ENCODE measurements at places on chromosomes 2 and 18.

DNA sequence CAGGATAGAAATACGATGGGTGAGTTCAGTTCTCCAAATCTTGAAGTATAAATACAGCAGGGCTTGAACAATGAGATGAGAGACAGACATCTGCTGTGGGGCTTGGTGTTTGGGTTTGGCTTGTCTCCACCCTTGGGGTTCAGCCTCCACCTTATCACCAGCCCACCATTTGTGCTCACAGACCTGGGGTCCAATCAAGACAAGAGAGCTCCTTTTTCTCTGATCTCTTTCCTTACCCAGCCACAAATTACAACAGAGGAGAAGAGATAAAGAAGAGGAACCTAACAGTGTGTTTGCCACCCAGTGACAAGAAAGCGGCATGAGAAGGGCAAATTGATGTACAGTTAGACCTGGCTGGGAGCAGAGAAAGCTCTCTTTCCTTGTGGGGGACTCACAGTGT is 204.5 kb upstream of the CXCR4 start:
- no peak overlapping the region for H3K4me3 ChIP-seq
- H3K36me3 ChIP-seq = peaks cover 10% of the 10 kb centered on the region
- H3K27me3 ChIP-seq = peaks cover 2% of the 10 kb centered on the region
- peaks cover 44% of the 10 kb centered on the region for H3K4me1 ChIP-seq

DNA sequence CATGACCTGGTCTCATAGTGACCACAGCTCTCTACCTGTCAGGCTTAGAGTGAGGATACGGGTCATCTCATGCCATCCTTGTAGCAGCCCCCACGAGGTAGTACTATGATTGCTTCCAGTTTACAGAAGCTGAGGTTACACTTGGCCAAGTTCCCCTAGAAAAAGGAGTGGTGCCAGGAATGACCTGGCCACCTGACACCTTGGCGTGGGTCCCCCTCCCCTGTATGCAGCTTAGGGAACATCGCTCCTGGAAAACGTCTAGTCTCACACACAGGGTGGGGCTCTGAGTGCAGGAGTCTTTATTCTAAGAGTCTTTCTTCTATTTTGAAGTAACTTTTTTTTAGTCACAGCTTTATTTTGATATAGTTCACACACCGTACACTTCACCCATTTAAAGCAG is 14.8 kb downstream of the NPPC start:
- no peak overlapping the region for H3K27ac ChIP-seq
- peaks cover 4% of the 10 kb centered on the region for H3K27me3 ChIP-seq
- peaks cover 23% of the 10 kb centered on the region for H3K4me1 ChIP-seq
- no peak overlapping the region for H3K4me3 ChIP-seq
- no peaks in the 10 kb centered on the region for H3K36me3 ChIP-seq

DNA sequence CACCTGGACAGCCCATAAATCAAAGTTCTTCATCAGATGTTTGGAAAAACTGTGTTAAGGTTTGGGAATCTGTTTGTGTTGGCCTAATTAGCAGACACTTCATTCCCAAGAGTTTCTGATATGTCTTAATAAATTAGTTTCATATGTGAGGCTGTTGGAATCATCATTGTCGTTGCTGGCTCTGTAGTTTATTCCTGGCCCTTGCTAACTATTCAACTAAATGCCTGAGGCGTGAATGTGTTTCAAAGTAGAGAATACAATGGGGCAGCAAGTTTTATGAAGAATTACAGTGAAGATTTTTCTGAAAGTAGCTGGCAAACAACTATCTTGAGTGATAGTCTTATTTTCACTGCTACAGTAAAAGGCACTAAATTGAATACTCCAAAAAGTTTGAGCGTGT is 141.1 kb downstream of the PARD3B start:
- no peaks in the 10 kb centered on the region for H3K27me3 ChIP-seq
- H3K27ac ChIP-seq = no peak overlapping the region
- no peak overlapping the region for H3K4me3 ChIP-seq
- no peaks in the 10 kb centered on the region for H3K4me1 ChIP-seq
- no peak for DNase-seq

GRCh38 chr2:66525606-66526005 is 90.7 kb downstream of the MEIS1 start:
- no peak for DNase-seq
- H3K4me3 ChIP-seq = no peak overlapping the region
- no peaks in the 10 kb centered on the region for H3K4me1 ChIP-seq

DNA sequence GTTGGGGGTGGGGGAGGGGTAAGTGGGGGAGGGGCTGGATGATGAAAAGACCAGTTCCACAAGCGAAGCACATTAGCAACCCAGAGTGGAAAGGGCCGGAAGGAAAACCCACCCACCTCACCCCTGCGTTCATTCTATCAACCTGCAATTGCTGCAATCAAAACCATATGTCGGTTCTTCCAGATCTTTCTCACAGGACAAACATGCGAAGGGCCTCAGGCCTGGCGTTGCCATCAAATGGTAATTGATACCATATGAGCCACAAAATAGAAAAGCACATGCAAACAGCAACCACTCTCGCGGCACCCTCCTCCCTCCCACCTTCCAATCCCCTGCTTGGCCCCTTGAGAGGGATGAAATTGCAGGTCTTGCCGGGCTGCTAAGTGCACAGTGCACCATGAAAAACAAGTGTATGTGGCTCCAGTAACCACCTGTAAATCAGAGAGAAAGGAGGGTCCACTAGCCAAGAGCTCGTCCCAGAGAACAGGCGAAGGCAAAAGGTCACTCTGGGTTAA is 287.5 kb downstream of the TCF4 start:
- no peaks in the 10 kb centered on the region for H3K36me3 ChIP-seq
- no peaks in the 10 kb centered on the region for H3K27me3 ChIP-seq
- DNase-seq = no peak
- no peak overlapping the region for H3K4me3 ChIP-seq
- no peak overlapping the region for H3K27ac ChIP-seq
- H3K4me1 ChIP-seq = no peaks in the 10 kb centered on the region

GRCh38 chr18:22856870-22857269 is 76.3 kb upstream of the RBBP8 start:
- no peaks in the 10 kb centered on the region for H3K36me3 ChIP-seq
- H3K27ac ChIP-seq = no peak overlapping the region
- no peak for DNase-seq

DNA sequence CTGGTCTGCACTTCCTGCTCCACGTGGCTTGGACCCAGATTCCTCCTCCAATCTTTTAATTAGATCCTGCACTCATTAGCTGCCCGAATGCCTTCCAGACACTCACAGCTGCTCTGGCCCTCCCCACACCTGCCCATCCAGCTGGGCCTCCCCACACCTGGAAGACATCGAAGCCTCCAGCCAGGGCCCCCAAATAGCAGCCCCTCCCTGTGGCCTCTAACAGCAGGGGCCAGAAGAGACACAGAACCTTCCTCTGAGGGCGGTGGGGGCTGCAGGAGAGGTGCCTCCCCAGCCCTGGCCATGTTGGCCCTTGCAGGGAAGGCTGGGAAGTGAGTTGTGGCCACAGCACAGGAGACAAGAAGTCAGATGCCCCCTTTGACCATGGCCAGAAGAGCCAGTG is 252.8 kb downstream of the DYSF start:
- H3K27ac ChIP-seq = no peak overlapping the region
- no peaks in the 10 kb centered on the region for H3K36me3 ChIP-seq
- H3K4me1 ChIP-seq = no peaks in the 10 kb centered on the region
- DNase-seq = no peak

- no peak for DNase-seq
- no peaks in the 10 kb centered on the region for H3K4me1 ChIP-seq
- H3K4me3 ChIP-seq = no peak overlapping the region
- H3K27me3 ChIP-seq = peaks cover 11% of the 10 kb centered on the region
- H3K36me3 ChIP-seq = no peaks in the 10 kb centered on the region
- no peak overlapping the region for H3K27ac ChIP-seq
These were observed 6.6 kb upstream of the GULP1 start for GRCh38 chr2:188285049-188285448.

DNA sequence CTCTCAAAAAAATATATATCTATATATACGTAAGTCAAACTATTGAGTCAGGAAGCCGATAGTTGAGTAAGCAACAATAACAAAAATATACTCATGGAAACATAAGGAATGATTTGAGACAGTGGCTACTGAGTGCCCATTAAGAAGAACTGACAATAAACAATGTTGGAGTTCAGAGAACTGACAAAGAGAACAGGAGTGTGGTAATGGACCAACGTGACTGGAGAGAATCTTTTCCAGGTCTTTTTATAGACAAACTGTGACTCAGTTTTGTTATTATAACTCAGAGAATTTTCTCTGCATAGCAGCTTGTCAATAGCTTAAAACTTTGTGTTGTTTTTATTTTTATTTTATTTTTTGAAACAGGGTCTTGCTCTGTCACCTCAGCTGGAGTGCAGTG is 4.6 kb upstream of the GALM start:
- no peak overlapping the region for H3K4me3 ChIP-seq
- H3K36me3 ChIP-seq = peaks cover 1% of the 10 kb centered on the region
- H3K4me1 ChIP-seq = peaks cover 31% of the 10 kb centered on the region
- H3K27ac ChIP-seq = no peak overlapping the region
- H3K27me3 ChIP-seq = no peaks in the 10 kb centered on the region

DNA sequence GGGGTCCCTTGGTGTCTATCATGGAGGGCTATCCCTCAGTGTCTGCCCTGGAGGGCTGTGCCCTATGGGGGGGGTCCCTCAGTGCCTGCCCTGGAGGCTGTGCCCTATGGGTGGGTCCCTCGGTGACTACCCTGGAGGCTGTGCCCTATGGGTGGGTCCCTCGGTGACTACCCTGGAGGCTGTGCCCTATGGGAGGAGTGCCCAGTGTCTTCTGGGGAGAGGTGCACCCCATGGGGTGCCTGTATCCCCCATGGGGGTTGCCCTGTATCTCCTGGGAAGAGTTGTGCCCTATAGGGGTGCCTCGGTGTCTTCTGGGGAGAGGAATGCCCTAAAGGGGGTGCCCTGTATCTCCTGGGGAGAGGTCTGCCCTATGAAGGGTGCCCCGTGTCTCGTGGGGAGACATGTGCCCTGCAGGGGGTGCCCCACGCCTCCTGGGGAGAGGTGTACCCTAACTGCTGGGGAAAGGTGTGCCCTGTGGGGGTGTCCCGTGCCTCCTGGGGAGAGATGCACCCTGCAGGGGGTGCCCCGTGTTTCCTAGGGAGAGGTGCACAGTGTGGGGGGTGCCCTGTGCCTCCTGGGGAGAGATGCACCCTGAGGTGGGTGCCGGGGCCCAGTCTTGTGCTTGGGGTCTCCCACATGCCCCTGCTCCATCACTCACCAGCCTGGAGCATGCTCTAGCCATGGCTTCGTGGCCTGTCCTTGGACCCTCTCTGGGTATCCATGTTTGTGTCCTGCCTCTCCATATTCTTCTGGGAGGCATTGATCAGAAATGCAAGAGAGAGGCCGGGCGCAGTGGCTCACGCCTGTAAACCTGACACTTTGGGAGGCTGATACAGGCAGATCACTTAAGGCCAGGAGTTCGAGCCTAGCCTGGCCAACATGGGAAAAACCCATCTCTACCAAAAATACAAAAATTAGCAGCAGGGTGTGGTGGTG is 215.6 kb downstream of the HDAC4 start:
- H3K27me3 ChIP-seq = no peaks in the 10 kb centered on the region
- H3K36me3 ChIP-seq = peaks cover 22% of the 10 kb centered on the region
- peak; percentile 25 for DNase-seq

- peaks cover 13% of the 10 kb centered on the region for H3K4me1 ChIP-seq
- H3K4me3 ChIP-seq = no peak overlapping the region
- no peak for DNase-seq
- H3K27me3 ChIP-seq = no peaks in the 10 kb centered on the region
- H3K27ac ChIP-seq = no peak overlapping the region
These were observed 92.6 kb downstream of the ACTR2 start for GRCh38 chr2:65320042-65320725.
